ENCODE measurements at places on chromosomes 7 and 10.

DNA sequence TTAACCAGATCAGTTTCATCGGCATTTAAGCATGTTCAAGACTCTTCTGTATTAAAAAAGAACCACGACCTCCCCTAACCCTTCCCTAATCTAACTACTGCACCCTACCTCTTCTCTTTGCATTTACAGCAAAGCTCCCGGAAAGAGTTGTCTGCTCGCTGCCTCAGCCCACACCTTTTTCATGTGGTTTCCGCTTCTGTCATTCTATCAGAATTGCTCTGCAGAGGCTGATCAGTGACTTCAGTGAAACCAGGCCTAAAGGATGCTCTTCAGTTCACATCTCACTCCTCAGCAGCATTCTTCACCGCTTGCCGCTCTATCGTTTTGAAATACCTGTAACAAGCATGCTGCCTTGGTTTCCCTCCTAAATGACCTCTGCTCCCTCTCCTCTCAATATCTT is 160.9 kb downstream of the SDK1 start:
- no peak for DNase-seq

- peak; percentile 15 for DNase-seq
These were observed 1331.6 kb upstream of the SORCS1 start for GRCh38 chr10:108496106-108496505.

DNA sequence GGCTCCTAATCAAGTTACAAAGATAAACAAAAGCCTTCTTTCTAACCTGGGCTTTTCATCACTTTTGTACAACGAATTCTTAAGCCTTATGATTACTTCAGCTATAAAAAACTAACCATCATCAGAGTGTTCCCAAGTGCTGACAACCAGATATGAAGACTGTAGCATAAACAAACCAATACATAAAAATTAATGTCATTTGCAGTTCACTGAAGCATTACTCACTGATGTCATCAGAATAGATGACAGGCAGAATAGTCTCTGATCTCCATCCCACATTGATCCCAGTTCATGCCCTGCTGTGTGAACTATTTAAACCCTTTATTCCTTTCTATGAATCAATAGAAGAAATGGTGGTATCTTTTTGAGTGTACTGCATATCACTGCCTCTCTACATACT is 84.4 kb downstream of the DNAJC1 start:
- DNase-seq = peak; percentile 33

DNA sequence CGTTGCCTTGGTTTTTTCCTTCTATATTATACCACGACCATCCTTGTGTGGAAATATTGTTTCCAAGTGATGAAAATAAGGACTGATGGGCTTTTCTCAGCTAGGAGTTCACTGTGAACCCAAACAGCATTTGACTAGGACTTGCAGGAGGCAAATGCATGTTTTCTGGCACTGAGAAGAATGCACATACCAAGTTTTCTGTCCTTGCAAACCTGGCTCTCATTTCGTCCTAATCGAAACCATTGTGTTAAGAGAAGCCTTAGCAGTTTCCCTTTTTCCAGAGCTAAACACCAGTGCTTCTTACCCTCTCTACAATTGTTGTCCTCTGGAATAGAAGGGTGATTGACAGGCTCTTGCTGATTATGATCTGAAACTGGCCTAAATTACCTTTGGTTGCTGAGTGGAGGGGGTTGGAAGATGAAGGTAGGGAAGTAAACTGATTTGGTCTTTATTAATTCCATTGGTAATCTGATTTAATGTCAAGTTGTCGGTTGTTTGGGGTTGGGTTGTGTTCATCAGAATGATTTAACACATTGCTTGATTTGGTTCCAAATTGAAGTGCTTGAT is 33.1 kb upstream of the ELMO1 start:
- no peak for DNase-seq

- DNase-seq = no peak
These were observed 1.3 kb downstream of the CNNM1 start for GRCh38 chr10:99330347-99330924.

- peak; percentile 27 for DNase-seq
These were observed 141.9 kb upstream of the MKI67 start for GRCh38 chr10:128268015-128268722.

DNA sequence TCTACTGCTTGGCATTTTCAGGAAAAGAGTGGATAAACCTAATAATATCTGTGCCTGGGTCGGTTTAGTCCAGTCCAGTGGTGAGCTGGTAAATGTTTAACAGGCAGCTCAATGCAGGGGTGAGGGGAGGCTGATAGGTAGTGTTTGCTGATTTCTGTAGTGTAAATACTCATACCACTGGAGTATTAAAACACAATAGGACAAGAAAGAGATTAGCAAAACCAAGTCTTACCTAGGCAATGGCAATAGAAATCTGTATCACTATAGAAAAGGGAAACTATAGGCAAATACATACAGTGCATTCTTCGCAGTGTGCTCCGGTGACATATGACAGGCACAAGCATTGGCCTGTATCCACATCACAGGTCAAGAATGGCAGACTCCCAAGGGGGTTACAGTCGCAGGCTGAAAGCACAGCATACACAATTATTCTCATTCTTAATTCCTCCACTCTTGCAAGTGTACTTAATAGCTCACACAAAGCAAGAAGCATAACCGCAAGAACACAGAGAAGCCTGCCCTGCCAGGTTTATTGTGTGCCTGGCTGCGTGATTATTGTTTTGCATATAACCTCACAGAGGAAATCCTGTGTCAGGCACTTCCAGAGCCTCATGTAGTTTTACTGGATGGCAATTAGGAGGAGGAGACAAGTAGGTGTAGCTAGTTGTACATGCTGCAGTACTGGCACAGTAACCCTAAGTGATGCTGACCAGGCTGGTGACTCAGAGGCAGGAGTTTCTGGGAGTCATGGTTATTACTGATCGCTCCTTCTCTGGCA is 35.0 kb downstream of the LAMB4 start:
- DNase-seq = peak; percentile 83

DNA sequence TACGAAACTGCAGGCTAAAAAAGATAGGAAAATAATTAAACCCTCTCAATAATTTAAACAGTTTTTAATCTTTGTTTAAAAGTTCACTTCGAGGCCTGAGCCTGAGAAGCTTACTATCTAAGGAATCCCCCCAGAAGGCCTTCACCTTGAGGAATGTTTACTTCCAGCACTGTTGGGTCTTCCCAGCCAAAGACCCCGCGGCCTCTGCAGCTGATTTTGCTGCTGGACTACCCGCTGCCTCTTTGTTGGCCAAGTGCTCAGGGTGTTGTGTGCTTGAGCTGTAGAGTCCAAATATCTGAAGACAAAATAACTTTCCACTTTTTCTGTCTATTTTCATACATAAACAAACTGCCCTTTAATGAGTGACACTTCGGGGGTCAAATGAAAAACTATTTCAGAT is 292.7 kb downstream of the GLRX3 start:
- no peak for DNase-seq

GRCh38 chr7:105825371-105825770 is 51.0 kb downstream of the ATXN7L1 start:
- no peak for DNase-seq

GRCh38 chr10:105258036-105258673 is 617.1 kb downstream of the SORCS3 start:
- DNase-seq = no peak

- DNase-seq = no peak
These were observed 47.1 kb upstream of the GAD2 start for GRCh38 chr10:26169466-26169865.

- no peak for DNase-seq
These were observed 97.7 kb upstream of the MEOX2 start for GRCh38 chr7:15783987-15784693.

DNA sequence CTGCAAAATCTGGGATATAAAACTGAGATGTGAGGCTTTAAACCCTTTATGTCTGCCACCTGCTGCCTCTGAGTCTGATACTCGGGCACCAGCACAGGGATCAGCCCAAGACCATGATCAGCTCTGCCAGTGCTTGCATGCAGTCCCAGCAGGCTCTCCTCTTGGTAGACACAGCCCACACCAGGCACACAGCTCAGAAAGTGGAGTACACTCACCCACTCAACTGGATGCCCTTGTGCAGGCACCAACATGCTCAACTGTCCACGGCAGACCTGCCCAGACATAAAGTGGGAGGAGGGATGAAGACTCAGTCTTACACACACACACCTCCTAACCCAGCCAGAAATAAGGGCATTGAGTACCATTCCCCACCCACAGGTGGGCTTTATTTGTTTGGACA is 18.2 kb upstream of the MYH16 start:
- DNase-seq = no peak

- no peak for DNase-seq
These were observed 54.5 kb upstream of the PFKFB3 start for GRCh38 chr10:6148251-6148701.

GRCh38 chr10:132546567-132547420 is 9.2 kb downstream of the INPP5A start:
- no peak for DNase-seq

DNA sequence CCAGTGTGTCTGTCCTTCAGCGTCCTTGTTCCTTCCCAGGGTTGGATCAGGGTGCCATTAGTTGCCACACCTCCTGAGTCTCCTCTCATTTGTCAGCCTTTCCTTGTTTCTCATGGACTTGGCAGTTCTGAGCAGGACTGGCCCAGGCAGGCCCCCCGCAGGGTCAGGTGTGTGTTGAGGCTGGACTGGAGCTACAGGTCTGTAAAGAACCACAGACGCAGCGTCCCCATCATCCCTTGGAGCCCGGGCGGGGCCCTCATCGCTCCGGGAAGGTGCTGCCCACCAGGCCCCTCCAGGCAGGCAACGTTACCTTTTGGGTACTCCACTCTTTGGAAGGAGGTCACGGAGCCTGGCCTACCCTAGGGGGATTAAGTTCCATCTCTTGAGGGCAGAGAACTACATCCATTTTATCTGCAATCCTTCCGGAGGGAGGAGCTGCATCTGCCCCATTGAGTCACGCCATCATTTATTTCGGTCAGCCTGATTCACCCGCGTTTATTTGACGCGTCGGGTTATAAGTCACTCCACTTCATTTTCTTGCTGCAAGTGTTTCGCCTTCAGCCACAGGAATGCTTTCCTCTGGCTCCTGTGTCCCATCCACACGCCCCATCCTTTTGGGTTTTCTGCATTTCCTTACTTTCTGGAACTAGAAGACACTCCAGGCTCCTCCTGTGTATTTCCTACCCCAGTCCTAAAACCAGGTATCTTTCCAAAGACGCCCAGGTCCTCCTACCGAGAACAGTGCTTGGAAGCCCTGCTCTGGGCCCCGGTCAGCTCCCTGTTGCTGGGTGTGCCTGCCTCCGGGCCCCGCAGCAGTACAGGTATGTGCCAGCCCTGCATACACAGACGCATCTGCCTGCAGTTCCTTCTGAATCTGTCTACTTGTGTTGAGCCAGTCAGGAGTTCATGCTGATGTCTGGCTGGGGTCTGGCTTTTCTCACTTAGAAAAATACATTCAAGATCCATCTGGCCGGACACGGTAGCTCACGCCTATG is 141.9 kb downstream of the MAD1L1 start:
- no peak for DNase-seq

DNA sequence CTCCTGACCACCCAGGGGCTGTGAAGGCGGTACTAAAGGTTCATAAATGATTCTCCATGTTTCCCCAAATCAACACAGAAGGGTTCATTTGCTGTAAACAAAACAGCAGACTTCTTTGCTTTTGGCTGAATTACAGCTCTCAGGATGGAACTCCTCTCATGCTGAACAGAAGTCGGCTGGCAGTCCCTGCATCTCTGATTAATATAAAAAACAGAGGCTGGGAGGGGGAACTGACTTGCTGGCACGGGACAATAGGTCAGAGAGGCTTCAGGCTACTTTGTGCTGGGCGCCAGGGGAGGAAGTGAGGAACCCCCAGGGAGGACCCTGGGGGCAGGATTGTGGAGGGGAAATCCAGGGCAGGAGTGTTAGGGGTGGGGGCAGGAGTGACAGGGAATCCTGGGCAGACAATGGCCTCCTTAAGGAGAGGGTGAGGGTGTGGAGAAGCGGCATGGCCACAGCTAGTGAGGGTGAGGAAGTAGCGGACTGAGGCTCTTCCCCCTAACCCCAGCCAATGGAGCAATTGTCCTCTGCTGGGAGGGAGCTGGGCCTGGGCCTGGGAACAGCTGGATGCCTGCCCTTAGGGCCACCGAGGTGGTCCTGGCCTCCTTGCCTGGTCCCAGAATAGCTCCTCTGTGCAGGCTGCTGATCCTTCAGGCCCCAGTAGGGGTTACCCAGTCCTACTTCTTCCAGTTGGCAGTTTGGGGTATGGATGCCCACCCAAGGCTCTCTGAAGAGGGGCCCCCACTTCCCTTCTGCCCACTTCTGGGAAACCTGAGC is 9.2 kb upstream of the SFRP5 start:
- DNase-seq = no peak

DNA sequence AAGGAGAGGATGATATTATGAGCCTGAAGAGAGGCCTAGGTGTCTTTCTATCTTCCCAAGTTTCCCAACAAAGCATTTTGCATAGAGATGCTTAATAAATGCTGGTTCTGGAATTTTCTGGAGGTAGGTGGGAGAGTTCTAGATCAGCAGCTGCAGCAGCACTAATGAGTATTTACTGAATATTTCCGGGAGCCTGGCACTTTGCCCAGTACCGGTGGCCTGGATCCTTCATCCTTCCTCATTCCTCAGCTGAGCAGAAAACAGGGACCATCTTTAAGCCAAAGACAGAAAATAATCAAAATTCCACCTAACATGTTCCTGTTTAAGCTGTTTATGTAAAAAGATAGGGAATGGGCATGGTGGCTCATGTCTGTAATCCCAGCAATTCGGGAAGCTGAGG is 813.2 kb upstream of the AUTS2 start:
- peak; percentile 39 for DNase-seq
